ENCODE measurements at places on chromosomes 2 and 18.
A peak's percentile ranks its signal among the peaks of the same experiment; 100 is the strongest.

DNA sequence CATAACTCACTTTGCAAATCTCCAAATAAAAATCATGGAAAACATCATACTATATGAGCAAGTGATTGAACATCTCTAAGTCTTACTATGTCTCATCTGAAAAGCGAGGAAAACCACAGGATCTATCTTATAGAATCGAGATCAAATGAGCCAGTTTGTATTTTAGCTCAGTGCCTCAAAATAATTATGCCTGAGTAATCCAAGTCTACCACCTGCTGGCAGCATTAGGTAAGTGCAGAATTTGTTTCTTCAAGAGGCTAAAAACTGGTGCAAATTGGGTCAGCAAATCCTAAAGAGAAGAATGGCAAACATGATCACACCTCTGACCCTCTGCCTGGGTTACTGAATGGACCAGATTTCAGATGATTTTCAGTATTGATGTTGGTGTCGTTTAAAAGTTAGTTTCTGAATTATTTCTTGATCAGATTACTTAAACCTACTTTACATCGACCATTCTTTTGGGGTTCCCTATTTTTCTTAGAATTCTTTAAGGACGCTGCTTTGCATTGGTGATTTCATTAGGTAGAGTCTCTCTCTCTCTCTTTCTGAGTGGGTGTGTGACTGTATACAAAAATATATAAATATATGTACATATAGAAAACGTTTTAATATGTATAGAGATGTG, 12.7 kb upstream of the FHOD3 start:
- DNase-seq, result no peak

DNA sequence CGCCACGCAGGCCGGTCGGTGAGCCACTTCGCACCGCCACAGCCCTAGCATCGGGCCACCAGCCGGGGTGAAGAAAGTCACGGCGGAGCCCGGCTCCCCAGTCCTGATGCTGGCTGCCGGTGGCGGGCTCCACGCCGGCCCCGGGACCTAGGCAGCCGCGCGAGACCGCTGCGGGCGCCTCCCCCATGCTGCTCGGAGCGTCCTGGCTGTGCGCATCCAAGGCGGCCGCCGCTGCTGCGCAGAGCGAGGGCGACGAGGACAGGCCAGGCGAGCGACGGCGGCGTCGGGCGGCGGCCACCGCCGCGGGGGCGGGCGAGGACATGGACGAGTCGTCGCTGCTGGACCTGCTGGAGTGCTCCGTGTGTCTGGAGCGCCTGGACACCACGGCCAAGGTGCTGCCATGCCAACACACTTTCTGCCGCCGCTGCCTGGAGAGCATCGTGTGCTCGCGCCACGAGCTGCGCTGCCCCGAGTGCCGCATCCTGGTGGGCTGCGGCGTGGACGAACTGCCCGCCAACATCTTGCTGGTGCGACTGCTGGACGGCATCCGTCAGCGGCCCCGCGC, 433 bp downstream of the SH3RF3 start:
- DNase-seq, result peak; percentile 61

- DNase-seq, result no peak
Measured at GRCh38 chr2:189304360-189304759, 124.8 kb upstream of the COL5A2 start.

- peak; percentile 58 for DNase-seq
Measured at GRCh38 chr18:58194028-58194427, 150.0 kb downstream of the NEDD4L start.

- no peak for DNase-seq
Measured at GRCh38 chr2:15596968-15597367, 5.3 kb downstream of the DDX1 start.

DNA sequence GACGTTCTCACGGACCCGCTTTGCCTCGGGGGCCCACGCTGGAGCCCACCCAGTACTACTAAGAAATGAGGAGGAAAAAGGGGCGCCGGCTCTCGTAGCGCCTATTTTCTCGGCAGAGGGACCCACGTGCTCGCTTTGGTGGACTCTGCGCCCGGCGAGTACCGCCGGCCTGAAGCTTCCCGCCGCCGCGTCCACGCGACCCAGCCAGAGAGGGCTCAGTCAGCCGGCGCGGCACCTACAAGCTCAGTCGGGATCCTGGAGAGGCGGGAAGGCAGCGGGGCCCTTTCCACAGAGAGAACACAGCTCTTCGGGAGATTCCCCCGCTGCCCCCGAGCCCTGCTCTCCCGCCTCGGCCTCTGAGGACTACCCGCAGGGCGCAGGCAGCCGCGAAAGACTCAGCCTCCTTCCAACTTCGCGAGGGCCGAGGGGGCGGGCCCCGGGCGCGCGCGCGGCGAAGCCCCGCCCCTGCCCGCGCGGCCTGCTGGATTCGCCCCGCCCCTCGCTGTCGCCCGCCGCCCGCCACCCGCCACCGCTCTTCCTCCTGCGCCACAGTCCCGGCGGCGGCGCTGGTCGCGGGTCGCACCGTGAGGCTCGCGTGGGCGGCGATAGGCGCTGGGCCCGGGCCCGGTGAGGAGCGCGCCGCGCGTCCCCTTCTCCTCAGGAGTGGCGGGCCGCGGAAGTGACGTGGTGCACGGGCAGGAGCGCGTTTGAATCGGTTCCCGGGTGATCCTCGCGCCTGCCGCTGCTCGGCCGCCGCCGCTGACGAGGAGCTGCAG, at the start of gene SMCHD1:
SMCHD1 (plus strand) TSS at position 549 of the 776 bp plus-strand sequence. CDS start 350 bp downstream, outside the sequence.
- peak; percentile 91 for DNase-seq

GRCh38 chr2:20403774-20404312, 43.0 kb upstream of the RHOB start:
- peak; percentile 35 for DNase-seq

GRCh38 chr2:10481666-10482157, 33.6 kb upstream of the ODC1 start:
- no peak for DNase-seq

- no peak for DNase-seq
Measured at GRCh38 chr2:168948621-168949212, 47.6 kb downstream of the G6PC2 start.

Data from right hindlimb (tissue), 1 donor.